ENCODE measurements at places on chromosomes 16 and 17.
A peak's percentile ranks its signal among the peaks of the same experiment; 100 is the strongest.

GRCh38 chr16:79395591-79395990, 204.9 kb downstream of the MAF start:
- no peak for DNase-seq

DNA sequence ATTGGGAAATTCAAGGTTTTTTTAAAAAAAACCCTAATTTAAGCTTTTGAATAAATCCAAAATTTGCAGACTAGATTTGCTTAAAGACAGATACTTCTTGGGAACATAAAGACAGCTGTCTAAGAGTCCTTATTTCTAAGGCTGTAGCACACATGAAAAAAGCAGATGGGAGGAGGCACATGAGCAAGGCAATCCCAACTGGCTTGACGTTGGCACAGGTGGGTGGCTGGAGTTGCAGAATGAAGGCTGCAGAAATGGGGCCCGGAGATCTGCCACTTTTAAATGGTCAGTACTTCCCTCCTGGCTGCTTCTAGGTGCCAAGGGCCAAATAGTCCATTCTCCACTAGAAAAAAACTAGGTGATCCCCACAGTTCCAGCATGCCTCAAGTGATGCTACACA, 4.4 kb downstream of the KIAA0753 start:
- no peak for DNase-seq

DNA sequence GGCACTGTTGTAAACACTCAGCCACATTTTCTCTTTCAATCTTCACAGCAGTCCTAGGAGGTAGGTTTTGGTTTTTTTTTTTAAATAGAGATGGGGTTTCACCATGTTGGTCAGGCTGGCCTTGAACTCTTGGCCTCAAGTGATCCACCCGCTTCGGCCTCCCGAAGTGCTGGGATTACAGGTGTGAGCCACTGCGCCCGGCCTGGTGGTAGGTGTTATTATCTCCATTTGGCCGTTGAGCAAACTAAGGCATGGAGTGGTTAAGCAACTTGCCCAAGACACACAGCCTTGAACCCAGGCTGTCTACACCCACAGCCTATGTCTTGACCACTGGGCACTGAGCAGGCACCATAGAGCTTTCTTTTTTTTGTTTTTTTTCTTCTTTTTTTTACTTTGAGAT, 8.6 kb downstream of the SGCA start:
- no peak for DNase-seq

GRCh38 chr17:1882836-1883235, 53.0 kb downstream of the RPA1 start:
- DNase-seq = peak; percentile 66

GRCh38 chr16:86158688-86159360, 259.9 kb downstream of the IRF8 start:
- peak; percentile 17 for DNase-seq

DNA sequence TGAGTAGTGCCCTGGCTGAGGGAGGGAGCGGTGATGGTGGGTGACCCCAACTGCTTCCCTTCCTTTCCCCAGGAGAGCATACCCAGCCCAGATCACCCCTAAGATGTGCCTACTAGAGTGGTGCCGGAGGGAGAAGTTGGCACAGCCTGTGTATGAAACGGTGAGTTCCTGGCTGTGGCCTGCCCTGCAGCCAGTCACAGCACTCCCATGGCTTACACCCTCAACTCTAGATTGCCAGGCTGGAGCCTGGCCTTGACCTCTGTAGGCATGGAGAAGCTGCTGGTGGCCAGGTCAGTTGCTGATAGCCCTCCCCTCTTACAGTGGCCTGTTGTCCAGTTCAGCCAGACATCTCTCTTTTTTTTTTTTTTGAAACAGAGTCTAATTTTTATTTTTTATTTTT, 8.6 kb upstream of the NFATC3 start:
- DNase-seq = no peak

DNA sequence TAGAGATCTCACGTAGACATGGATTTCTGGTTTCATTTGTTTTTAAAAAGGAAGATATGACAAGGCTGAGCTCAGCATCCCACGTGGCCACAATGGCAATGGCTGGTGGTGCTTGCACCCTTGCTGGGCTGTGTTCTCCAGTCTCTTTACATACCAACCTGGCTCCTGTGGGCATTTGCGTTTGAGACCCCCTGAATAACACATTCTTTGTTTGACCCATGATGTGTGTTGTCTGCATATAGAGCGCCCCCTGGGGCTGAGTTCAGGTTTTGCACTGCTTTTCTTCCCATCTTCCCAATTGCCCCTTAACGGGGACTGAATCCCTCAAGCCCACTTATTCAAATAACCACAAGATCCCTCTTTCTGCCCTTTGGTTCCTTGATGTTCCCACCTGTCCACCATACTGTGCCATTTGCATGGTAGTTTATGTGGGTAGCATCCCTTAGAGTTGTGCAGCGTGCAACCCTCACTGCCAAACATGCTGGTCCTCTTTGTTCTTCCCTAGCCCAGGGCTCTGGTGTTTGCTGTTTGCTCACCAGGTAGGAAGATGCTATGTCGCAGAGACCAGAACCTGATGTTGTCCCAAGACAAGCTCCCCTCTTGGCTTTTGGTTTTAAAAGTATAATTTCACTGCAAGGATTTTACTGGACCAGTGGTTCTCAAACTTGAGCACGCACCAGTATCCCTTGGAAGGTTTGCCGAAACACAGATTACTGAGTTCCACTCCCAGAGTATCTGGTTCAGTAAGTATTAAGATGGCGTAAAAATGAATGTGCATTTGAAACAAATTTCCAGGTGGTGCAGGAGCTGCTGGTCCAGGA, 38.5 kb upstream of the NKD1 start:
- DNase-seq = no peak

GRCh38 chr17:79633993-79634813, 23.4 kb upstream of the RBFOX3 start:
- no peak for DNase-seq

DNA sequence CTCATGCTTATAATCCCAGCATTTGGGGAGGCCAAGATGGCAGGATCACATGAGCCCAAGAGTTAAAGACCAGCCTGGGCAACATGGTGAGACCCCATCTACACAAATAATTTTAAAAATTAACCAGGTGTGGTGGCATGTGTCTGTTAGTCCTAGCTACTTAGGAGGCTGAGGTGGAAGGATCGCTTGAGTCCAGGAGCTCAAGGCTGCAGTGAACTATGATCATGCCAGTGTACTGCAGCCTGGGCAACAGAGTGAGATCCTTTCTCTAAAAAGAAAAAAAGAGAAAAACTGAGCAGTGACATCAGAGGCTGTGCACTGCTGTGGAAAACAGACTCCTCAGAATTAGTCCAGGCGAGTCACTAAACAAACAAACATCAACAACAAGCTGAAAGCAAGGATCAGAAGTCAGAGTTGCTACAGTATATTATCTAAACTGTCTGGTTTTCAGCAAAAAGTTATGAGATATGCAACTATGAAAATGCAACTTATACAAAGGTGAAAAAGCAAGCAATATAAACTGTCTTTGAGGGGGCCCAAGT, 39.3 kb downstream of the CBFB start:
- peak; percentile 10 for DNase-seq

- DNase-seq = no peak
Measured at GRCh38 chr16:30040221-30040620, 9.2 kb upstream of the TLCD3B start.

DNA sequence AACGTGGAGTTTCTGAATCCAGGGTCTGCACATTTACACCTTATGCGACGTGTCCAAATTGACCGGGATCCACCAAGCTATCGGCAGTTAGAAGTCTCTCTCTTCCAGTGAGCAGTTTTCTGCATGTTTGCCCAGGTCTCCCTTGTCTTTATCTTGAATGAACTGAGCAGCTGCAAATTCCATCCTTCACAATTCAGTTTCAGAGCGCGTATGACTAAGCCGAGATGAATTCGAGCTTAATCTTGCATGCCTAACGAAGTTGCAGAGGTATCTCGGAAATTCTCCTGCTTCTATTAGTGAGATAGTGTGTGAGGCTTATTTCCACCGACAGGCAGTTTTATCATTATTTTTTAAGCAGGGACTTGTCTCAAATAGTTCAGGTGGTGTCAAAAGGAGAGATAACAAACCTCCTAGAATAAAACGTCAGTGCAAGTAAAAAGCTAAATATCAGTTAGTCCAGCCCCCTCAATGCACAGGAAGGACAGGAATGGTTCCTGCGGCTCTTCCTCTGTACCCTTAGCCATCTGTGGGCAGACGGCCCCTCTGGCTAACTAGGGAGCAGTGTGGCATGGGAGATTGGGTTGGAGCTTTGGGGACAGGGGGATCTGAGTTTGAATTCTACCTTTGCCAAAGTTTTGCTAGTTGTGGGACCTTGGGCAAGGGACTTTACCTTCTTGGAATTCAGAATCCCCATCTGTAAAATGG, 93.0 kb upstream of the GPR139 start:
- no peak for DNase-seq

DNA sequence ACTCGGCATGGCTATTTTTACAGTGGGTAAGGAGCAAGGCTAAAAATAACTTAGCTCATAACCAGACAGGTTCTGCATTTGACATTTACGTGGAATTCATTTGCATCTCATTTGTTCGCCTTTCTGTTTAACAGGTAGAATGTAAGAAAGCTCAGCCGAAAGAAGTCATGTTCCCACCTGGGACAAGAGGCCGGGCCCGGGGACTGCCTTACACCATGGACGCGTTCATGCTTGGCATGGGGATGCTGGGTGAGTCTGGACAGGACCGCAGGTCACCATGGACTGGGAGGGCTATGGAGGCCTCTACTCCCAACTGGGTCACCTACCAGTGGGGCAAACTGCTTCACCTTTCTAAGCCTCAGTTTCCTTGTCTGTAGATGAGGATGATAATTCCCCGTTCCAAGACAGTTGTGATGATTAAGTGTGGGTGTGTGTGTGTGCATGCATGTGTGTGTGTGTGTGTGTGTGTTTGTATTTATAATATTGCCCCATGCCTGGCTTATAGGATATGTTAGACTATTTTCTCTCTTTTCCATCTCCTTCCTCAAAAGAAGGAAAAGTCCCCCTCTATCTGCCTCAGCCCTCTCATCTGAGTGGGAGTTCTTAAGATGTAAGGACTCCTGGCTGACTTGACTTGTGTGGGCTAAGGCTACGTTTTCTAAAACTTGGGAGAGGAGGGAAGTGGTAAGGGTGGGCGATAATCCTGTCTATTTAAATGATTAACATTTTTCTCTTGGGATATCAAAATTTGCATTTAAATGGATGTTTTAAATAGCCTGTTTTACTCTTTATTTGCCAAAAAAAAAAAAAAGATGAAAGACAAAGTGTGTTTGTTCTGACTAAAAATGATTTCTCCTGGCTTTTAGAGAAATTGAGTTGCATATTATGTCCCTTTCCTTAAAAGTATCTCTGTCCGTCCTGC, 129.0 kb downstream of the CCDC182 start:
- no peak for DNase-seq

DNA sequence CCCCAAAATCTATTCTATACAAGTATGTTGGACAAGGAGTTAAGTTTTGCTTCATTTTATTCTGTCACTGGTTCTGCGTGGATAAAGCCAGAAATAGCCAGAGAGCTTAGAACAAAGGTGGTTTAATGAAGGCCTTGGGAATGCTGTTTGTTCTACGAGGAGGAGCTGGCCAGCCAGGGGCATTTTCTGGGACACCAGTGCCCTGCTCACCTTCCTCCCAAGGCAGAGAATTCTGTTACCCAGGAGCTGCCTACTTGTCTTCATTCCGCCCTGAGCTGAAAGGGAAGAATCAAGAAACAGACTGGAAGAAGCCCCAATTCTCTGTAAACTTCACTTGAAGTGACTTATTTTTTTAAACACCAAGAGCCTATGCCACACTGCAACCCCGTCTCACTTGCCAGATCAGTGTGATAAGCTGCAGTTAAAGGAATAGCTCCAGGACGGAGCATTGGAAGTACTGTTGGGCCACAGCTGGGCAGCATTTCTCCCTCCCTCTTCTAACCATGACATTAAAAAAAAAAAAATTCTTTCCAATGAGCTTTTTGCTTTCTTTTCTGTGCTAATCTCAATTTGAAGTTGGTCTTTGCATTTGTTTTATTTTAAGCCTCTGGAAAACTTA, 149.8 kb upstream of the DYNLRB2 start:
- DNase-seq = no peak

DNA sequence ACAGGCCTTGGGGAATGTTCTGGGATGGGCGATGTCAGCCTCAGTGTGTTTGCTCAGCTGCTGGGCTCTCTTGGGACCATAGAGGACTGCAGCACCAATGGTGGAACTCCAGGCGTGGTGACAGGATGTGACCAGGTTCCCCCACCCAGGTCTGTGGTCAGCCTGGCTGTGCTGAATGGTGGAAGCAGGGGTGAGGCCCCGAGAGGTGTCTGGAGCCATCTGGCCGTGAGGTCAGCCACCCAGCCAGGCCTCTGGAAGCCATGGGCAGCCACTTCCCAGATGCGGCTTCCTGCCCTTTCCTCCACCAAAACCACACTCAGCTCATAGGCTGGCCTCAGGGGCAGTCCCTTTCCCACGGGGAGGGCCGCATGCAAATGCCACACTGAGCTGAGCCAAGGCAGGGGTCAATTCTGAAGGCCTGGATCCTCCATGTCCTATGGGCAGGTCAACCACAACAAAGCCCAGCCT, 7.8 kb upstream of the MAPK7 start:
- DNase-seq = no peak

GRCh38 chr17:73625006-73625405, 19.2 kb downstream of the SDK2 start:
- no peak for DNase-seq

GRCh38 chr17:17120701-17121100, 78.4 kb downstream of the MPRIP start:
- DNase-seq = no peak

GRCh38 chr17:32103476-32104113, 38.7 kb upstream of the RHOT1 start:
- DNase-seq = no peak

DNA sequence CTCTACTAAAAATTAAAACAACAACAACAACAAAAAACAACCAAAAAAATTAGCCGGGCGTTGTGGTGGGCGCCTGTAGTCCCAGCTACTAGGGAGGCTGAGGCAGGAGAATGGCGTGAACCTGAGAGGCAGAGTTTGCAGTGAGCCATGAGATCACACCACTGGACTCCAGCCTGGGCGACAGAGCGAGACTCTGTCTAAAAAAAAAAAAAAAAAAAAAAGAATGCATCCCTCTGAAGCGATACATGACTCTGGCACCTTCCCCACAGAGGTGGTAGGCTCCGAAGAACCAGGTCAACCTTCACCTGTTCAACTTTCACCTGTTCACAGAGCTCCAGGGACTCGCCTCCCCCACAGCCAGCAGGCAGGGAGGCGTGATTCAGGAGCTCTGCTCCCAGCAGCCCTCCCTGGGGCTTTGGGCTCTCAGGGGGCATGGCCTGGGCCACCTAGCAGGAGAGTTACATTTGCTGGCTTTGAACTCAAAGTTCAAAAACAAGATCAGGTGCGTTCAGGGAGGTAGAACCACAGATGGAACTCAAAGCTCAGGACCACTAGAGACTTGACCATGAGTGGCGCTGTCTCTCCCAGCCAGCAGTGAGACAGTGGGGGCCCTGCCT, 5.6 kb downstream of the VAC14 start:
- no peak for DNase-seq

- DNase-seq = no peak
Measured at GRCh38 chr16:18792836-18793433, 2.8 kb upstream of the RPS15A start.
